NCI-H146 (cell line): ENCODE measurements at places on chromosomes 2 and 18.
A peak's percentile ranks its signal among the peaks of the same experiment; 100 is the strongest.

DNA sequence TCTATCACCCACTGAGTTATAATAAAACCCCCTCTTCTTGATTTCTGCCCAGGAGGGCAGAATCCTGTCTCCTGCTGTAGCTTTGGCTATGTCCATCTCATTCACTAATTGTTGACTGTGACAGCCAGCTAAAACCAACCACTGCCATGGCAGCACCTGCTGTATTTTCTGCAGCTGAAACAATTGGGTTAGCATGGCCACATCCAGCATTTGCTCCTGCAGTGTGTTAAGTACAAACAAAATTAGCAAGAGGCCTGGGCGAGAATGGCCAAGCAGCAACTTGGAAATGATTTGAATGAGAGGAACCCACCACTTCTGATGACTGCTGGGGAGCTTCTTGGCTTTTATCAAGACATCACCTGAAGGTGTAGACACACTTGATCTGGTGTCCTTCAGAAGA, 89.4 kb upstream of the LRRTM1 start:
- DNase-seq: no peak

GRCh38 chr18:58316396-58317342, 272.6 kb downstream of the NEDD4L start:
- DNase-seq: no peak

DNA sequence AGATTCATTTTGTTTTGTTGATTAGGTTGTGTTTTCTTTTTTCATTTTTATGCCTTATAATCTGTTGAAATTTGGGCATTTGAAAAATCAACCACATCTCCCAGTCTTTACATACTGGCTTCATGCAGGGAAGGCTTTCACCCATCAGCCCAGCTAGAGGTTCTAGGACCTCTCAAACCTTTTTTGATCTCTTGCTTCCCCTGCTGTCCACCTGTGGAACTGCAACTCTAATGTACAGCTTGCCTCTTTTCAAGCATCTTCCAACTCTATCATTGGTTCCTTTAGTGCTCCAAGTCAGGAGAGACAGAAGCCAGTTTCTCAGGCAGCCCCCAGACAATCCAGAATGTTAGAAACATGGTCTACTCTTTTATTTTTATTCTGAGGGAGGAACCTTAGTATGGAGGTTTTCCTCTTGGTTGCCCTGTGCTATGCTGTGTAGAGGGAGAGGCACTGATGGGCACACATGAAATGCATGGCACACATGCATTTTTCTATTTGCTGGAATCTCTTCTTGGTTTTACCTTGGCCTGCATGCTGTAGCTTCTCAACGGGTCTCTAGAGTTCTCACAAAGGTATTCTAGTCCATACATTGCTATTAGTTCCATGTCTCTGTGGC, 107.2 kb upstream of the L3MBTL4 start:
- DNase-seq: peak; percentile 30

DNA sequence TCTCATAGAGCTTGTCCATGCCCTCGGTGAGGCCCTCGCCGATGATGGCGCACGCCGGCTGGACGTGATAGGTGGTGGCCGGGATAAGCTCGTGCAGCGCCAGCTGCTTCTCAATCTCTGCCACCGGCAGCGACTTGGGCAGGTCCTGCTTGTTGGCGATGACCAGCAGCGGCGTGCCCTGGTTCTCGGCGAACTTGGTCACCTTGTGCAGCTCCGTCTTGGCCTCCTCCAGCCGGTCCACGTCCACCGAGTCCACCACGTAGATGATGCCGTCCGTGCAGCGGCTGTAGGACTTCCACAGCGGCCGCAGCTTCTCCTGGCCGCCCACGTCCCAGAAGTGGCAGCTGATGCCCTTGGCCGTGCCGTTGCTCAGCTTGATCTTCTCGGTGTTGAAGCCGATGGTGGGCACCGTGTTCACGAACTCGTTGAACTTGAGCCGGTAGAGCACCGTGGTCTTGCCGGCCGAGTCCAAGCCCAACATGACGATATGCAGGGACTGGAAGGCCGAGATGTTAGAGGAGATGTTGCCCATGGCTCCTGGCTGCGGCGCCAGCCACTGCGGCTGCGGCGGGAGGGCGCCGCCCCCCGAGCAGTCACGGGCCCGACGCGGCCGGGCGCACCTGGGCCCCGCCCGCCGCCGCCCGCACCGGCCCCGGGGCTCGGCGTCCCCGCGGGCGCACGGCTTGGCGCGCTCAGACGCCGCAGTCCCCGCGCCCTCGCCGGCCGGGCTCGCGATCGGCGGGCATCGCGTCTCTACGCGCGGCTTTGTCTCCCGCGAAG, 636 bp downstream of the ARL4C start:
- DNase-seq: peak; percentile 64

DNA sequence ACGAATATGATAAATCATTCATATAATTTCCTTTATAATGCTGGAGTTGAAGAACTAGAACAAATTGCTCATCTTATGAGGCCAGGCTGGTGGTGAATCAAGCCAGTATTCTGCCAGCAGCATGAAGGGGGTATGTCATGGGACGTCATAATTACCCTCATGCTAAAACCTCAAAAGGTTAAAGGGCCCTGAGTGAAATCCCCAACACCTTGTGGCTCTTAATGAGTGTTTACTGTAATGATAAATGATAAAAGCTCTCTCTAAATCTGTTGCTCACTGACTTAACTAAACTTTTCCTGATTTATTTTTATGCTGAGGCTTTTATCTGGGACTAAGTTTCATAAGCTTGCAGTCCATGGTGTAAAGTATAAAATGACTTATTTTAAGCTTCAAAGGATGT, 18.3 kb upstream of the NEDD4L start:
- no peak for DNase-seq

DNA sequence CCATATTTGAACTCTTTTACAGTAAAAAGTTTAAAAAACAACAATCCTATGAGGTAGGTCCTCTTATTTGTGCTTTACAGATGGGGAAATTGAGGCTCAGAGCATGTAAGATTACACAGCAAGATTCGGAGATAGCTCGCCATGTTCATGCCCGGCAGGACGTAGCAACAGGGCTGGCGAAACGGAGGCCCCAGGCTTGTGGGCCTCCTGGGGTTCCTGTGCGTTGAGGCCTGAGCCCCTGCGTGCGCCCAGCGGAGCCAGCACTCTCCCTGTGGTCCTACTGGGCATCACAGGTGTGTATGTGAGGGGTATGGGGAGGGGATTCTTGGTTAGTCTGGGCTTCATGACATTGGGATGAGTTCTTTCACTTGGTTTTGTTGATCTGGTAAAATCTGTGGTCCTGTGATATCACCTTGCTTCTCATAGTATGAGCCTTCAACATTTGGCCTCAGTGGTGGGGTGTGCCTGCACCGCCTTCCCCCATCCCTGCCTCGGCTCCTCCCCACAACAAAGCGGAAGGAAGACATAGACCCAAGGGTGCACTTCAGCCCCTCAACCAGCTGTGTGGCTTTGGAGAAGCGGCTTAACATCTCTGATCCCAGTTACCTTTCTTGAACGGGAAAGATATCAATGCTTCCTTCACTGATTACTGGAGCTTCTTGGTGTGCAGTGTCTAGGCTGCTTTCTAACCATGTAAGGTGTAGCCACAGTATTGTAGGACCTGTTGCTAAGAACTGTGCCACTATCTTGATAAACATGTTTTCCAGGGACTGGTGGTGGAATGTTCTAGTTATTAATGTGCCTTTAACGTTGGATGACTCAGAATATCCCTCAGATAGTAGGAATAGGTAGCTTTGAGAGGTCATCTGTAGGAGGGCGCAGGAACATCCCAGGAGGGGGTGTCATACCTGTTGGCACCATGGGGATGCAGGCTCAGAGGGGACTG, 37.2 kb downstream of the HPCAL1 start:
- DNase-seq: no peak

DNA sequence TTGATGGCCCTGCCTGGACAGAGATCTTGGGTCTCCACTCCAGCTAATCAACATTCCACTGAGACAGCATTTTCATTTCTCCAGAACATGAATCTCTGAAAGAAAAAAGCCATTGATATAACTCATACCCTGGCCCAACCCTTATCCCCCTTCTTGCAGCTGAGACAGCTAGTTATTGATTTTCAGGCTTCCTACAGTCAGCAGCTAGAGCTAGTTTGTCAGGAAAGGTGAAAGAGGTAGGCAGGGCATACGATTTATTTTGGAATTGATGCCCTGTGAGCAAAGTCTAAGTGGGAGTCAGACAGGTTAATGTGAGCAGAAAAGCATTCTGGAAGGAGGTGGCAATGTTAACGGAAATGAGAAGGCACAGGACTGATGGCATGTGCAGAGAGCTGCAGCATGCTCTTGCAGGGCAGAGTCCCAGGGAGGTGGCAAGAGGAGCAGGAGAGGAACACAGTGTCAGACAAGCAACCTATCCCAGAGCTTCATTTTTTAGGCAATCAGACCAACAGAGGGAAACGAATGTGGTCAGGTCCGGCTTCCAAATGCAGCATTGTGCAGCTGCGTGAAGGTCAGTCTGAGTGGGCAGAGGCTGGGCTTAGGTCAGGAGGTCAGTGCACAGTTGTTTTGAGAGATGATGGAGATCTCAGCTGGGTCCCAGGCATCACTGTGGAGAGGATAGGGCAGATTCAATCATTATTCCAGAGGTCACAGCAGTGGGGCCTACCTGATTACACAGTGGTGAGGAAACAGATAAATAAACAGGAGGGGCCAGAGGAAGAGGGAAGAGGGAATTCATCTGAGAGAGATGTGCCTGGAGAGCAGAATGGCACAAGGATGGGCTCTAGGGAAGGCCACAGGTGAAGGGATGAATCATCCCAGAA, 134.8 kb downstream of the CMPK2 start:
- peak; percentile 10 for DNase-seq

DNA sequence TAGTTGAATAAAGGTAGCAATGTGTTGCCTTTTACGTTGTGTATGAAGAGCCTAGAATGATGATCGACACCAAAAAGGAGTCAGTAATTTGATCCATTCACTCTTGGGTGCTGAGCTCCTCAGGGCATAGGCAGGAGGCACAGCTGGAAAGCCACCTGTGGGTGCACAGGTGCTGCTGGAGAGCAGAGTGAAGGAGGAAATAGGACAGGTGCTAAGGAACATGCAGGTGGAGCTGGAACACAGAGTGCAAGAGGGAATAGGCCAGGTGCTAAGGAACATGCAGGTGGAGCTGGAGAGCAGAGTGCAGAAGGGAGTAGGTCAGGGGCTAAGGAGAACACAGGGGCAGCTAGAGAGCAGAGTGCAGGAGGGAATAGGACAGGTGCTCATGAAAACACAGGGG, 86.1 kb downstream of the SH3YL1 start:
- no peak for DNase-seq

- peak; percentile 79 for DNase-seq
Observed at GRCh38 chr2:128317181-128317898, 1.3 kb downstream of the HS6ST1 start.

DNA sequence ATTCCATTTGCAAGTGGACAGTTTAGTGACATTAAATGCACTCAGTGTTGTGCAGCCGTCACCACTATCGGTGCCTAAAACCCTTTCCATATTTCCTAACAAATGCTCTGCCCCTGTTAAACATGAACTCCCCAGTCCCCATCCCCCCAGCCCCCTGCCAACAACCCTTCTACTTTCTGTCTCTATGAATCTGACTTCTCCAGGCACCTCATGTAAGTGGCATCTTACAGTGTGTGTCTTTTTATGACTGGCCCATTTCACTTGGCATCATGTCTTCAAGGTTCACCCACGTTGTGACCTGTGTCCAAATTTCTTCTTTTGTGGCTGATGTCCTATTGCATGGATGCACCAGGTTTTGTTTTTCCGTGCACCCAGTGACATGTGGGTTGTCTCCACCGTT, 140.9 kb upstream of the GPC1 start:
- no peak for DNase-seq

- DNase-seq: no peak
Observed at GRCh38 chr18:25727281-25727985, 363.0 kb downstream of the SS18 start.
